Endothelial cell (in vitro differentiated cells): ENCODE measurements at places on chromosomes 1 and 21. TPM values are rescaled to one million over a fixed set of nuclear protein-coding genes. Genes with fewer than 3 reads are reported as not detected.

GRCh38 chr1:228867951-228868730, 132.9 kb downstream of the RHOU start:
- no peak for DNase-seq

- DNase-seq, result no peak
Measured at GRCh38 chr1:233215135-233215760, 80.3 kb downstream of the PCNX2 start.

DNA sequence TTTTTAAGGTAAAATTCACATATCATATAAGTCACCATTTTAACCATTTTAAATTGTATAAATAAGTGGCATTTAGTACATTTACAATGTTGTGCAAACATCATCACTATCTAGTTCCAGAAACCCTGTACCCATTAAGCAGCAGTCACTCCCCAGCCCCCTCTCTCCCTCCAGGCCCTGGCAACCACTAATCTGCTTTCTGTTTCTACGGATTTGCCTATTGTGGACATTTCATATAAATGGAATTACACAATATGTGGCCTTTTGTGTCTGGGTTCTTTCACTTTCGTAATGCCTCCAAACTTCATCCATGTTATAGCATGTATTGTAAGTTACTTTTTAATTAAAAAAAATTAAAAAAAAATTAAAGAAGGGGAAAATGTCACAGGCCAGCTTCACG, 58.0 kb upstream of the RAB3GAP2 start:
- DNase-seq, result no peak

DNA sequence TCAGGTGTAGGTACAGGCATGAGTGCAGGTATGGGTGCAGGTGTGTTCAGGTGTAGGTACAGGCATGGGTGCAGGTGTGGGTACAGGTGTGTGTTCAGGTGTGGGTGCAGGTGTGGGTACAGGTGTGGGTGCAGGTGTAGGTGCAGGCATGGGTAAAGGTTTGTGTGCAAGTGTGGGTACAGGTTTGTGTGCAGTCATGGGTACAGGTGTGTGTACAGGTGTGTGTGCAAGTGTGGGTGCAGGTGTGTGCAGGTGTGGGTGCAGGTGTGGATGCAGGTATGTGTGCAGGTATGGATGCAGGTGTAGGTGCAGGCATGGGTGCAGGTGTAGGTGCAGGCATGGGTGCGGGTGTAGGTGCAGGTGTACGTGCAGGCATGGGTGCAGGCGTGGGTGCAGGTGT, 79.4 kb upstream of the ACTL8 start:
- DNase-seq, result no peak

DNA sequence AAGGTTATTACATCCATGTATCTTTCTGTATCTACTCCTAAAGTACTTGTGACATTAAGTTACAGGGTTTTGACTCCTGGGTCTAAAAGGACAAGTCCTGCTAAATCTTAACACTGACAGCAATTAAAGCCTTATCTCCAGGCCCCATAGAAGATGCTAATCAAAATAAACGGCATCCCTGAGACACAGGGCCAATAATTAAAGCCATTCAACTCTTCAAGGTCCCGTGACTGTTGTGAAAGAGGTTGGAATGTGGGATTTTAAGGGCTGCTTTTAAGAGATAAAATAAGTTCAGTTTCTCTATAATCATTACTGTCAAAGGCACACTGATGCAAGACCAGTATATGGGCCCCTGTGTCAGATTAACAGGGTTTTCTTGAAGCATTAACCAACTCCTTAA, 8.3 kb downstream of the DNAI4 start:
- no peak for DNase-seq

DNA sequence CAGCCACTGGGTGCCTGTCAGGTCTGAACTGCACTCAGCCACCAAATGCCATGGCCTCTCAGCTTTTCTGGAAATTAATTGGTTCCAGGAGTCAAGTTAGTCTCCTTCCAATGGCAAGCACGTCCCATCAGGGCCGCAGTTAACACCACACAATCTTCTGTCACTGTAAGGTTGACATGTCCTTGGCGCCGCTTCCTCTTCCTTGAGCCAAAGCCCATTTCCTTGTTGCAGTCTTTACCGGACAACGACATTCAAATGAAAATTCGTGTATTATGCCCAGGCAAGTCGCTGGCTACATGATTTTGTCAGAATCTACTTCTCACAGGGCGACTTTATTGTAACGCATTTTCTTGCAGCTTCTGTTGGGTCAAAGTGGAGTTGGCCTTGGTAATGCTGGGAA, 430.6 kb upstream of the KAZN start:
- DNase-seq, result no peak

GRCh38 chr1:25167269-25168192, 64.8 kb downstream of the SYF2 start:
- DNase-seq, result no peak

DNA sequence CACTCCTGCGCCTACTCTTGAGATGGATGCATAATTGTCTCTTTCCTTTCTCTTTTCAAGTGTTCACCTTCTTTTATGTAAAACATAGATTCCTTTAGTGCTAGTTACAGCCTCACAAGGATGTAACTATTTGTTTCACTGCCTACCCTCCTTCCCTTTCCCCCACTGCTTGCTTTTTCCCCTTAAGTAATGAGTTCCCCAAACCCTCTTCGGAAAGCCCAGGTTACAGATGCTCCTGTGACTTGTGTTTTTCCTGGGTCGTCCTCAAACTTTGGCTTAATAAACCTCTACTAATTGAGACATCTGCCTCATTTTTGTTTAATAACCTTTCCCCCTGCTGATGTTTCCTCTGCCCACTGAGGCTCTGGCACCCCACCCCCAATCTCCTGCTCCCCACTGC, 39.2 kb downstream of the C21orf91 start:
- no peak for DNase-seq

GRCh38 chr1:32380057-32380456, 14.2 kb downstream of the BSDC1 start:
- DNase-seq, result no peak

GRCh38 chr1:153343040-153343681, 5.5 kb downstream of the PGLYRP4 start:
- DNase-seq, result no peak

- DNase-seq, result no peak
Measured at GRCh38 chr21:40563900-40564299, 283.1 kb downstream of the DSCAM start.

The RXRG gene
- total RNA-seq, result not detected

The PHTF1 gene
- total RNA-seq, result 35.4 TPM

The COL8A2 gene
- 0.13 TPM for total RNA-seq

The GIPC2 gene
- total RNA-seq, result 2.9 TPM
